CD8-positive, alpha-beta memory T cell (primary cell): ENCODE measurements at places on chromosomes 11 and 22. TPM values are rescaled to one million over a fixed set of nuclear protein-coding genes. Genes with fewer than 3 reads are reported as not detected.

DNA sequence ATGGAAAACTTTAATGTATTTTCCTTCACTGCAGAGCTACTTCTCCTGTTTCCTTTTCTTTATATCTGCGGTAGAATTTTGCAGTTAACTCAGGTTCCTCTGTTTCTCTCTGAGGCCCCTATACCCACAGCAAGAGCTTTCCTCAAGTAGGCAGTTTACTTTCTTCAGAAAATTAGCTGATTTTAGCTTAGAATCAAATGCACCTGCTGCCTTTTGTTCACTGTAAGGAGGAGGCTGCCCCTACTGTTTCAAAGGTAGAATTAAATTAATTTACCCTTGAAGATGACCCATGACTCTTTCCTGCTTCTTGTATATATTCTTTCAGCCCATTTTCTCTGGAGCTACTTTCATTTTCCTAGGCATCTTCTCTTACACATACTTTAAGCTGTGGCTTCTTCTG lies 68.7 kb upstream of the GDPD4 start:
- H3K4me1 ChIP-seq: no peaks in the 10 kb centered on the region
- DNase-seq: no peak
- no peaks in the 10 kb centered on the region for H3K27me3 ChIP-seq
- H3K4me3 ChIP-seq: no peak overlapping the region
- H3K36me3 ChIP-seq: peaks cover 5% of the 10 kb centered on the region

APOL5 gene
- total RNA-seq: not detected

GRCh38 chr22:29737251-29738117 lies 17.7 kb downstream of the CABP7 start:
- H3K4me3 ChIP-seq: no peak overlapping the region
- no peaks in the 10 kb centered on the region for H3K4me1 ChIP-seq
- H3K27me3 ChIP-seq: no peaks in the 10 kb centered on the region
- H3K36me3 ChIP-seq: no peaks in the 10 kb centered on the region
- H3K27ac ChIP-seq: no peak overlapping the region

DNA sequence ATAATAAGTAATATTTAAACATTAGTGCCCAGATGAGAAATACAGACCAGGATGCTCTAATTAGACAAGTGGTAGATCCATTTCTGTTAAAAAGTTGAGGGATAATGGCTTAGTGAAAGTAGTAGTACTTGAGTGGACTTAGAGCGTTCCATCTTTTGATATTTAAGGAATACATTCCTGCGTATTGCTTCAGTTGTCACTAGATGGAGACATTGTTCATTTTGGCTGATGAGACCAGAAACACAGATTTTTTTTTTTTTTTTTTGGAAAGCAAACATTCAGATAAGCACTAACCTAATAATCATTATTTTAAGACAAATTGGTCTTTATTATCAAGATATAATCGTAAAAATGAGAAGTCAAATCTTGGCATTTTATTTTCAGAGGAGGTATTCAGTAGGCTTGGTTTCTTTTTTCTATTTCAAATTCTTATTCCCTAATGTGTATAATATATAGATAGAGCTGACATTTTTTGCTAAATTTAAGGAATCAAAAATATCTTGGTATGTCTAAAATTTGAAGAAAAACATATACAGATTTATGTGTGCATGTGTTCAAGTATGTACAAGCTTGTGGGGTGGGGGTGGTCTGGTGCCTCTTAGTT lies 92.9 kb downstream of the DYNC2H1 start:
- H3K4me3 ChIP-seq: no peak overlapping the region
- H3K4me1 ChIP-seq: no peaks in the 10 kb centered on the region
- no peak overlapping the region for H3K27ac ChIP-seq

GRCh38 chr11:70545610-70545912 lies 147.2 kb downstream of the CTTN start:
- H3K36me3 ChIP-seq: no peaks in the 10 kb centered on the region
- no peaks in the 10 kb centered on the region for H3K4me1 ChIP-seq
- no peak overlapping the region for H3K4me3 ChIP-seq
- H3K27ac ChIP-seq: no peak overlapping the region
- no peak for DNase-seq

APIP gene
- total RNA-seq: 36.4 TPM

DNA sequence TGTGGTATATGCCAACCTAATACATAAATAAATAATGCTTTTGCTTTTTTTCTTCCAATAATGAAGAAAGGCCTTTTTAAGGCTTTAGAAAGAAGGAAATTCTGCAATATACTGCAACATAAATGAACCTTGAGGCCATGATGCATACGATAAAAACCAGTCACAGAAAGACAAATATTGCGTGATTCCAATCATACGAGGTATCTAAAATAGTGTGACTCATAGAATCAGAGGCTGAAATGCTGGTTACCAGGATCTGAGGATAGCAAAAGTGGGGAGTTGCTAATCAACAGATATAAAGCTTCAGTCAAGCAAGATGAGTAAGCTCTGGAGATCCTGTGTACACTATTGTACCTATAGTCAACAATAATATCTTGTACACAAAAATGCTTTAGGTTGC lies 24.2 kb downstream of the MS4A6A start:
- no peaks in the 10 kb centered on the region for H3K36me3 ChIP-seq
- H3K27me3 ChIP-seq: no peaks in the 10 kb centered on the region
- no peak overlapping the region for H3K27ac ChIP-seq
- H3K4me3 ChIP-seq: no peak overlapping the region
- no peaks in the 10 kb centered on the region for H3K4me1 ChIP-seq

DNA sequence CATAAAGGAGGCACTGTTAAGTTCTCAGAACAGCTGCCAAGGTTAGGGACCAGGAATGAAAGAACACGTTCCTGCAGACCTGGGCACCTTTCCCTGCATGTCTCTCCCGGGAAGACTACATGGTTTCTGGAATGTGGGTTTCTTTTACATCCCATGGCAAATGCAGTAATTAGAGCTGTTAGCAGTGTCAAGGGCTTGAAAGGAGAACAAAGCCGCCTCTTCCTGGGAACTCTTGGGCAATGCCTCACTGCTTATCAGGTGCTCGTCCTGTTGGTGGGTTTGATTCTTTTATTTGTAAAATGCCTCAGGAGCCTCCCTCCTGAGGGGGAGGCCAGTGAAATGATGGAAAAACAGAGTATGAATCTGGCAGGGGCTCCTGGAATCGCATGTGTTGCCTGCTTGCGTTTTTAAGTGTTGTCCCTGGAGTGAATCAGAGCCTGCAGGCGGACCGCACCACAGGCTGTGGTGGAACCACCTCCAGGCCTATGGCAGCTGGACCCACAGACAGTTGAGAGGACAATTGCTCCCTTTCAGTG lies 723 bp upstream of the C22orf31 start:
- no peak overlapping the region for H3K4me3 ChIP-seq
- H3K27ac ChIP-seq: no peak overlapping the region
- no peaks in the 10 kb centered on the region for H3K36me3 ChIP-seq
- H3K27me3 ChIP-seq: no peaks in the 10 kb centered on the region
- no peak for DNase-seq
- peaks cover 7% of the 10 kb centered on the region for H3K4me1 ChIP-seq

GRCh38 chr11:131668500-131669400 lies 298.3 kb downstream of the NTM start:
- no peak overlapping the region for H3K27ac ChIP-seq
- H3K36me3 ChIP-seq: no peaks in the 10 kb centered on the region
- no peak overlapping the region for H3K4me3 ChIP-seq
- no peaks in the 10 kb centered on the region for H3K4me1 ChIP-seq
- no peak for DNase-seq

DNA sequence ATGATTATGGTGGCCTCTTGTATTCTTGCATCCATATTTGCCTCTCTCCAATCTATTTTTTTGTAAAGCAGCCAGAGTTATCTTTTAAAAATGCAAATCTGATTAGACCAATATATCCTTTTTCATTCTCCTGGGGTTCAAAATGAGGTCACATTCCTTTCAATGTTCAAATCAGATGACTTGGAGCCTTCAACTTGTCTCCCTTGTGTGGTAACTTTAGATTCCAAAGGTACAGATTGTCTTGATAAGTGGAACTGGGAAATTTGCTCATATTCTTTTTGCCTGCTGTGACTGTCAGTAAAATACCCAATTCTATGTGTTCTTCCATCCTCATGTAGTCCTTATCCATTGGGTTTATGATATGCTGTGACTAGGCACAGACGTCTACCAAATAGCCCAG lies 15.1 kb upstream of the CAPRIN1 start:
- no peak overlapping the region for H3K27ac ChIP-seq
- H3K36me3 ChIP-seq: no peaks in the 10 kb centered on the region
- H3K4me3 ChIP-seq: no peak overlapping the region
- no peaks in the 10 kb centered on the region for H3K4me1 ChIP-seq
- no peak for DNase-seq
- H3K27me3 ChIP-seq: no peaks in the 10 kb centered on the region

KRTAP5-7 gene
- not detected for total RNA-seq
